ENCODE measurements at places on chromosomes 3 and 15.

- no peak for DNase-seq
These were observed 171.6 kb upstream of the MBNL1 start for GRCh38 chr3:152097120-152097519.

DNA sequence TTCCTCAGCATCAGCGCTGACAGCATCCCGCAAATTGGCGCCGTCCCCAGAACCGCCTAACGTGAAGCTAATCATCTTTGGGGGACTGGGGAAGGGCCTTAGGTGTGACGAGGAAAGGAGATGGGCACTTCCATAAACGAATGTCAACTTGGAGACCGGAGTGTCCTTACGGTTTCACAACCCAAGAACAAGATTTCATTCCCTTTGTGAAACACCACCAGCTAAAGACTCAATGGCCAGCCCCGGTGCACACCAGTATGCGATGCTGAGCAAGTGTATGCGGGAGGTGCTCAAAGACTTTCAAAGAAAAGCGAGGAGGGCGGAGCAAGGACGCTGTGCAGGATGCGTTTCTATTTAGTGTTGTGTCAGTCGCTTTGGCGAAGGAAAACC, 759 bp upstream of the TTBK2 start:
- no peak for DNase-seq

- DNase-seq = no peak
These were observed 50.5 kb downstream of the HRH1 start for GRCh38 chr3:11204697-11205348.

- peak; percentile 16 for DNase-seq
These were observed 132.6 kb upstream of the LIPC start for GRCh38 chr15:58298879-58299850.
